ENCODE measurements at places on chromosomes 6 and 20.

GRCh38 chr20:63007646-63008488 is 1.1 kb upstream of the BHLHE23 start:
- no peak for DNase-seq

DNA sequence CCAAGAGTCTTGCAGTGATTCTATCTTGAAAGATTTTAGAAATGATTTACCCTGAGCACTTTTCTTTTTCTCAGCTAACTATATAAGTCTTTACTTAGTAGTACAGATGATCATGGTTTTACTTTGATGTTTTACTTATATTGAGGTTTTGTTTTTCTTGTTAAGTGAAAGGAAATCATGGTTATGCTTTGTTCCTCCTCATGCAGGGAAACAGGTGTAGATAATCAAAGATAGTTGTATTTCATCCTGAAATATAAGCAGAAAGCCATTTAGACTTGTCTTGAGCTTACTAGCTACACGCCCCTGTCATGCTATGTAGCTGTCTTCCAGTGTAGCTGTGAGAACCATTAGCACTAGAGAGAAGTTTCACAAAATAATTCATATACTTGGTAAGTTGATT is 113.9 kb downstream of the HIVEP1 start:
- no peak for DNase-seq

DNA sequence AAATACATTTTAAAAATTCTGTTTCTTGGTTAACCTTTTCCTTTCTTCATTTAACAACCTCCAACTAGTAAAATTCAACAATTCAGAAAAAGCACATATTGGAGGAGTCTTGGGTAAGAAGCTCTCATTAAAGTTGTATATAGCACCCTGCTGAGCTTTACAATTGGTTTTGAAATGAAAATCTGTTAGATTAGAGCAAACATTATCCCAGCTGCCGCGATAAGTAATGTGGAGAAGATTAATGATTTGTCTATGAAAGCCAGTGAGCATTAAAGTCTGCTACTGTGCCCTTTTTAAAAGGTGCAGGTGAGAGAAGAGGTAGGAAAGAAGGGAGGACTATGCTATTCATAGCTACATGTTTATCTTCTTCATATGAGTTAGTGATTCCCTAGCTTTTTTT is 201.5 kb downstream of the ZFAND3 start:
- no peak for DNase-seq

- DNase-seq = no peak
Measured at GRCh38 chr20:21981597-21982344, 276.3 kb downstream of the PAX1 start.

GRCh38 chr20:52379723-52380336 is 188.3 kb upstream of the ZFP64 start:
- DNase-seq = peak; percentile 27

GRCh38 chr6:90650041-90650940 is 63.4 kb upstream of the MAP3K7 start:
- no peak for DNase-seq

- DNase-seq = no peak
Measured at GRCh38 chr6:50922579-50923525, 104.2 kb downstream of the TFAP2B start.

GRCh38 chr6:89273816-89274215 is 41.3 kb downstream of the GABRR2 start:
- DNase-seq = no peak

GRCh38 chr20:6959900-6960312 is 192.4 kb downstream of the BMP2 start:
- DNase-seq = no peak

DNA sequence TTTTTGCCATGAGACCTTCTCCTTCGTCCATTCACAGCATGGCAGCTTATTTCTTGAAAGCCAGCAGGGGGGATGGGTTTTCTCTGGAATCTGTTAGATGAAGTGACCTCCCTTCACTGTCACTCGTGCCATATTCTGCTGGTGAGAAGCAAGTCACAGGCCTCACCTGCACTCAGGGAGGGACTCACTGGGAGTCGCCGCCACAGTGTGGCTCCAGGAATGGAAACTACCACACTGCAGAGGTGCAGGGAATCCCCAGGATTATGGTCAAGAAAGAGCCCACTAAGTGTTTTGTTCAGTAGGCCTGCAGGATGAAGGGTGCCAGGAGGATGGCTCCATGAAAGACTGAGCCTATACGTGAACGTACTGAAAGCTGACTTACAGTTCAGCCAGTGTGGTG is 161.1 kb upstream of the AKAP12 start:
- no peak for DNase-seq

DNA sequence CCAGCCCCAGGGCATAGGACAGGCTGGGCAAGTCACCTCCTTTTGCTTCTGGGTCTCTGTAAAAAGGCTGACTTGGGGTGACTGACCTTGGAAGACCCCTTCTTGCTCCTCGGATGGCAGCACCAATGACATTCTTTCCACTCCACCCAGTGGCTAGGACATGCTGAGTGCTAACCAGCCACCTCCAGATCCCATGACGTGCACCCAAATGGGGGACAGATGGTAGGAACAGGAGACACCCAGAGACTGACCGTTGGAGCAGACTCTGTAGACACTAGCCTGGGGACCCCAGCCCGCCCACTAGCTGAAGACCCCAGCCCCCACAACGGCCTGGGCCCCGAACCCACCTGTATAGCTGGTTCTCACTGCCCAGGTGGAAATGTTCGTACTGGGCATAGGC is 38.3 kb downstream of the ANGPT4 start:
- no peak for DNase-seq

- no peak for DNase-seq
Measured at GRCh38 chr20:51377132-51377531, 165.4 kb downstream of the NFATC2 start.

- DNase-seq = no peak
Measured at GRCh38 chr6:164154588-164154987, 740.1 kb downstream of the QKI start.

DNA sequence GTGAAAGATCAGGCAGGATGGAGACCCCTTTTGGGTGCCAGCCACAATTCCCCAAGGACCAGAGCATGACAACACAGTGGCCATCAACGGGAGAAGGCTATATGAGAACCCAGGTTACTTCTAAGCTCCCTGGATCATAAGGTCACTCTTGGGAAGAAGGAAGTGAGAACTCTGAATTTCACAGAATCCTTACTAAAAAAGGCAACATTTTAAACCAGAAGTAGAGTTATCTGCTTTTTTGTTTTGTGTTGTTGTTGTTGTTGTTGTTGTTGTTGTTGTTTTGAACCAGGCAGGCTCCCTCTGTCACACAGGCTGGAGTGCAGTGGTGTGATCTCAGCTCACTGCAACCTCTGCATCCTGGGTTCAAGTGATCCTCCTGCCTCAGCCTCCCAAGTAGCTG is 107.4 kb upstream of the TNFAIP3 start:
- DNase-seq = no peak

DNA sequence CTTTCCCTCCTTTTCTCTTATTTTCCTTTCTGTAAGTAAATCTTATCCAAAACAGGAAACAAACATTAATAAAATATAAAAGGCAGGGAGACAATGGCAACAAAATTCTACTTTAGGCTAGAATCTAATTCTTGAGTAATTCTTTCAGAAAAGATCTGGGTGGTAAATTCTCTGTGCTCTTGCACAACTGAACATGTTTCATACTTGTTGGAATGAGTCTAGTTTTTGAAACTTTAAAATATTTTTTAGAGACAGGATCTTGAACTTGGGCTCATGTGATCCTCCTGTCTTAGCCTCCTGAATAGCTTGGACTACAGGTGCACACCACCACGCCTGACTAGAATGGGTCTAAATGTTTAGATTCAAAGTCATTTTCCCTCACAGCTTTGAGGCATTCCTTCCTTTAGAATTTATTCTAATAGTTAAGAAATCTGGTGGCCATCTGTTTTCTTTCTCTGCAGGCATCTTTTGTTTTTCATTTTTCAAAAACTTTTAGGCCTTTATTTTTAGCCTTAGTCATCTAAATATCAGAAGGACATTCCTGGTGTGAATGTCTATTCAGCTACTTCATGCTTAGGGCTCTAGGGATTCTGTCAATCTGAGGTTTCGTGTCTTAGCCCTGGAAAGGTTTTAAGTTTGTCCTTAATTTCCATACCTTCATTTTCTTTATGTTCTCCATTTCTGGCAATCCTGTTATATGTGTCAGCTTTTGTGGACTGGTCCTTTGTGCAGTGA is 76.5 kb downstream of the CDKAL1 start:
- no peak for DNase-seq

- DNase-seq = no peak
Measured at GRCh38 chr6:89797317-89797716, 22.3 kb downstream of the MDN1 start.

DNA sequence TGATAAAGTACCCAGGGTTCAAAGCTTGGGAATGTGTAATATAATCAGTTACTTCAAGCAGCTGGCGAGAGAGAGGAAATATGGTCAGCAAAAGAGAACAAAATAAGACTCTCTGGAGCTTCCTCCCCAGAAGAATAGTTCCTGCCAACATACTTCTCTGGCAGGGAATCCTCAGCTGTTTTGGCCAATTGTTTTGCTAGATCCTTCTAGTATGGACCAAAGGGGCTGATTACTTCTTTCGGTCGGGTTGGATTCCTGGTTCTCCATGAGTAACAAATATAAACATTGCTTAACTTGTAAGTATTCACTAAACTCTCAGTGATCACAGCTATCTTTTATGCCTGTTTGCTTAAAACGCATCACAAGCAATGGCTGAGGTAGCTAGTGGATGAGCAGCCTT is 31.4 kb upstream of the FBXO9 start:
- DNase-seq = no peak

DNA sequence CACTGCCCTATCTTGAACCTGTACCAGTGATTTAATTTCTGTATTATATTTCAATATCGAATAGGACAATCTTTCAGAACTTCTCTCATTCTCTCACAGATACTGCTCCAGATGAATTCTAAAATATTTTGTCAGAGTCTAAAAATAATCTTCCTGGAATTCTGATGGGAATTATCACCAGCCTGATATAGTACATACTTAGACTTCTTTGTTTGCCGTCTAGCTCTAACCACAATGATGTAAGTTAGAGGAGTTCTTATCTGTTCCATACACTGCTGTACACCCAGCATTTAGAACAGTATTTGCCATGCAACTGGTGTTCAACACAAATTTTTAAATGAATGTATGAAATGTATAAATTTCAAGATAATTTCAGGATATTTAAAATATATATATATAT is 1.3 kb upstream of the HUS1B start:
- no peak for DNase-seq

GRCh38 chr6:161677188-161677587 is 403.3 kb upstream of the AGPAT4 start:
- no peak for DNase-seq

Data from effector memory CD8-positive, alpha-beta T cell (primary cell).